ENCODE measurements at places on chromosomes 12 and 14.

GRCh38 chr14:105012171-105012985 is 8.5 kb downstream of the CDCA4 start:
- no peak for DNase-seq

DNA sequence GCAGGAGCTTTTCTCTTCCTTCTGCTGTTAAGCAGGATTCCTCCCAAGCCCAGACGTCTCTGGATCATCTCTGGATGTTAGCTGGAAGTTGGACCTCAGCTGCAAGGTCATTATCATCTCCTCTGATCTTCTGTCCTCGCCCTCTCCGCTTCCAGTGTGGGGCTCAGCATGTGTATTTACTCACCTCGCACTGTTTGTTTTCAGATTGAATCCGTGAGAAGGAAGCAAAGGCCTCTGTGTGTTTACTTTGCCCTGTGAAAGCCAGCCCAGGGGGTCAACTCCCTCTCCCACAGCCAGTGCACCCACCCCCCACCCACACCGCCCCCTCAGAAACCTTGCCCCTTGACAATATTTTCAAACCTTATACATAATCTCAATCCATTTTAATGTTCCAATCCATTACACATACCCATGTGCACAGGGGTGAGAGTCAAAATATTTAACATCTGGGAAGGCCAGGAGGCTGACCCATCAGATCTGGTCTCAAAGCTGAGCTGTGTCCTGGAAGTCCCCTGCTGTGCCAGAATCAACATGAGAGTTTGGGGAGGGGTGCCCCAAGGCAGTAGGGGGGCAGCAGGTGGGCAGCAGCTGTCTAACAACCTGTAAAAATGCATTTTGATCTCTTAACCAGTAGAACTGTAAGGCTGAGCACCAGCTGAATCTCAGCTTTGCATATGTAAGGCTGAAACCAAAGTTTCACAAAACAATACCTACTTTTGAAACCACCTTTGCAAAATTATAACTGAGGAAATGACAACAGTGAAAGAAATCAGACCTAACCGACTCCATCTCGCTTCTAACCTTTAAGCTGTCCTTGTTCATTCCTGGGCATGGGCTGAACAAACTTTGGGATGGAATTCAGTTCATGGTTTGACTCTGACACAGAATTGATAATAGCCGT is 157.9 kb downstream of the ZNF664 start:
- no peak for DNase-seq

GRCh38 chr12:99600388-99600787 is 47.2 kb upstream of the GARIN6 start:
- no peak for DNase-seq

GRCh38 chr14:30295980-30296379 is 263.0 kb upstream of the G2E3 start:
- DNase-seq, result no peak

DNA sequence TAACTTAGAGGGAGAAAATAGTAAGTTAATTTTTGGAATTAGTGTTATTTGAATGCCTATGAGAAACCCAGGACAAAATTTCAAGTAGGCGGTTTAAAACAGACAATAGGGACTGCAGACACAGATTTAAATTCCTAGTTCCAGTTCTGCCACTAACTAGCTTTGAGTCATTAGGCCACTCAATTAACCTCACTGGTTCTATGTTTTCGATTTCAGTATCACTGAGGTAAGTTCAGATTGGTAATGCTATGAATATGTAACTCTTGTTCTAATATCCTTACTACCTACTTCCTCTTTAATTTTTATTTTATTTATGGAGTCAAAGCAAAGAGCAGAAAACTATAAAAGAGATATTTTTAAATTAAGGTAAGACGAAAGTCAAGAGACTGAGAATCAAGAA is 52.6 kb downstream of the GALC start:
- no peak for DNase-seq

DNA sequence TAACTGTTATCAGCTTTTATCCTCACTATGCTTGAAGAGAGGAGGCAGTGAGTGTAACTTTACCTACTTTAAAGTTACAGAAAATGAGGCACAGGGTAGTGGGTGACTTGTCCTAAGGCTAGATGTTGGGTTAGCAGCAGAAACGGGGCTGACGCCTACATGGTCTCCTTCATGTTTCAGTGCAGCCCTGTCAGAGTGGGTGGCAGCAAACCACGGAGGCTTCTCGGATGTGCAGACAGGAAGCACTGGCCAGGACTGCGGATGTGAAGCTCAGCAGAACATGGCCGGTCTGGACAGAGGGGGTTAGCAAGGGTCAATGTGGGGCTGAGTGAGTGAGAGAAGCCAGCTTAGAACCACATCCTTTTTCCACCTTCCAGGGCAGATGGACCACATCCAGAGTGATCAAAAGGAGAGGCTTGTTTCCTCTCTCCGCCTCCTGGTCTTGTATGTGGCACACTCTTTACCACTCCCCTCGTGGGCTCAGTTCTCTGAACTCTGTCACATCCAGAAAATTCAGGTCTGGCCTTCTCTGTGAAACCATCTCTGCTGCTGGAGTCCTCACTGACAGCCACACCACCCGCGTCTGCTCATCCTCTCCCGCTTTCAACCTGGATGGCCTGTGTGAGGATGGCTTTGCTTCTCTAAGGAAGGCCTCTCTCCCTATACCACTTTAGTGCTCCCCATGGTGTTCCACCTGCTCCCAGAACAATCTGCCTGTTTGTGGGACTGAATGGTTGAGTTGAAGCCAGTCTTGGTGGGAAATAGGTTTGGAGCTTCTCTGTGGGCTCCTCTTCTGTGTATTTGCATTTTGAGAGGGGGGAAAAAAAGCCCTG is 14.1 kb downstream of the SUSD6 start:
- peak; percentile 90 for DNase-seq

- no peak for DNase-seq
These were observed 874 bp upstream of the YARS2 start for GRCh38 chr12:32756476-32757066.

GRCh38 chr14:93708311-93708734 is 80.0 kb downstream of the PRIMA1 start:
- DNase-seq, result no peak

DNA sequence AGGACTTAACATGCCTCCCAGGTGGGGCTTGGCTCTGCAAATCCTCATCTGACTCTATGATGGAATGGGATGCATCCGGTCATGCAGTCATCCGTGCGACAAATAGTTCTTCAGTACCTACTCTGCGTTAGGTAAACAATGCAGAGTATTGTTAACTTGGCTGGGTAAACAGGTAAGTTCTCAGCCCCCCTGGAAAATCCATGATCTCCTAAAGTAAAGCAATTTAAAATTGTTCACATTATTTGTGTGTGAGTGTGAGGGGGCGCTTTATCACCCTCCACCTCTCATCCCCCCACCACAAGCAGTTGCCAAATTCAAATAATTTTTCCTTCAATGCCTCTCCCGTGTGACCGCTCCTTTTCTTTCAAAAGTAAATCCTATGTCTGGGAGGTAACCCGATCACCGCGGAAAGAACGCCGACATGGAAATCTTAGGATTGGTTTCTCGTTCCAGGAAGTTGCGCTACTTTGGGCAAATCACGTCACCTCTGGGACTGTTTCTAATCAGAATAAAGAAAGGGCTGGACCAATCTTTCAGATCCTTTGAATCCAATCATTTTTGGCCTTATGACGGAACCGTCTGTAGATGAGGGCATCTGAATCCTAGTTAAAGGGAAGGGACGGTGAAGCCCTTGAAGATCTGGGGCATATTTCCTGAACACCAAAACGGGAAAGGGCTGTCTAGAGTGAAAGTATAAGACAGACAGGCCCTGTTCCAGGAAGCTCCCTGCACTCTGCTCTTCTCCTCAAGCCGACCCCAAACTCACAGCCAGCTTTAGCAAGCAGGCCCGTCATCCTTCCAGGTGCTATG is 44.0 kb upstream of the SINHCAF start:
- DNase-seq, result peak; percentile 39

- peak; percentile 46 for DNase-seq
These were observed 343.7 kb downstream of the CACNA1C start for GRCh38 chr12:2396448-2396871.

DNA sequence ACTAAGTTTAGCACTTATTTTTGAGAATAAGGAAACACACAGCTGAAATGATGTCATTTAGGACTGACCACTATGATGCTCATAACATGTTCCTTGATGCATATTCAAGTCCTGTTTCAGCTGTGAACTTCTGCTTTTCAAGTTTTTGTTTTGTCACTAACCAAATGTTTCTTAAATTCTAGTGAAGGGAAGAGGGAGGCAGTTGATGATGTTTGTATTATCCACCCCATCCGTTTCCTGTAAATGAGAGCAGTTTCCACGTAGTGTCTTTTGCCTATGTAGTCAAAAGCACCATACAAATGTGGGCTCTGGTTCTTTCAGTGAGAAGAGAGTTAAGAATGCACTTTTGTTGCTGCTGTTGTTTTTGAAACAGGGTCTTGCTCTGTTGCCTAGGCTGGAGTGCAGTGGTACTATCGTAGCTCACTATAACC is 491.8 kb downstream of the PCNX1 start:
- no peak for DNase-seq

- DNase-seq, result peak; percentile 87
These were observed 26.5 kb upstream of the TAMALIN start for GRCh38 chr12:51980051-51980808.

- DNase-seq, result peak; percentile 52
These were observed 12.0 kb downstream of the DLK1 start for GRCh38 chr14:100738704-100739131.

DNA sequence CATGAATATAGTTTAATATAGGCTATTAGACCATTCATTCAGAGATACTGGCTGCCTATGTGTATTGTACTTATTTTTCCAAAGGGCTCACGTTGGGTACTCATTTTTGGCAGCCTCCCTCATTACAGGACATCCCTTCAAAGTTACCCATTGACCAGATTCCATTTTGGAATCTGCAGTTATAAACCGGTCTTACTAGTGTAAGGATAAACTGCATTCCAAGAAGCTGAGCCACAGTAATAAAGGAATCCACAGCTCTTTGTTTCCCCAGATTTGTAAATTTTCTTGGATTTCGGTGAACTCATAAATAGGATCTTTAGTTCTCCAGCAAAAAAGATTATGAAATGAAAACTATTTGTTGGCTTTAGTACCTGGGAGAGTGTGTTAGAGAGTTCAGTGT is 18.9 kb upstream of the CFL2 start:
- DNase-seq, result no peak

Data from activated effector memory CD4-positive, alpha-beta T cell treated with anti-CD3 and anti-CD28 coated beads, Interleukin-2, amount 50 U/mL, for 16 hours (primary cell).